ENCODE measurements at places on chromosomes 7 and 10.

GRCh38 chr10:119189811-119190282, 11.2 kb upstream of the PRDX3 start:
- DNase-seq = peak; percentile 42

GRCh38 chr7:135665042-135665441, 2.7 kb downstream of the STMP1 start:
- no peak for DNase-seq

DNA sequence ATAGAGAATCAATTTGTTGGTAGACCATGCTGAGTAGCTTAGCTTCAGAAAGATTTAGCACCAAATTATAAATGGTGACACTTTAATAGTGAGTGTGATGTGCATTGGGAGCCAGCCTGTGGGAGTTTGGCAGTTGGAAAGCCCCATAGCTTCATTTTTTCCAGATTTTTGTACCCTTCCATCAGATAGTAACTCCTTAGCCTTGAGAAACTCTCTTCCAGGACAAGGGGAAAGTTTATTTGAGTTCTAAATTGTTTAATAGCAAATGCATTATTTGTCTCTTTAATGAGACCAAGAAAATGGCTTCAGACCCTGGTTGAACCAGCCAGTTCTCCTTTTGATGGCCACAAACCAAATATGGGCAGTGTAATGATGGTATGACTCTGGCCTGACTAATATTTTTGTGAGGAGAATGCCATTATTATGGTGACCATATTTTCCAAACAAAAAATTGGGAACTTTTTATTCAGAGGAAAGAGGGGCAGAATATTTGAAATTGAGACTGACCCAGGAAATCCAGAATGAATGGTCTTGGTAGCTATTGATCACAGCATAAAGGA, 49.8 kb downstream of the PLCE1 start:
- DNase-seq = no peak

DNA sequence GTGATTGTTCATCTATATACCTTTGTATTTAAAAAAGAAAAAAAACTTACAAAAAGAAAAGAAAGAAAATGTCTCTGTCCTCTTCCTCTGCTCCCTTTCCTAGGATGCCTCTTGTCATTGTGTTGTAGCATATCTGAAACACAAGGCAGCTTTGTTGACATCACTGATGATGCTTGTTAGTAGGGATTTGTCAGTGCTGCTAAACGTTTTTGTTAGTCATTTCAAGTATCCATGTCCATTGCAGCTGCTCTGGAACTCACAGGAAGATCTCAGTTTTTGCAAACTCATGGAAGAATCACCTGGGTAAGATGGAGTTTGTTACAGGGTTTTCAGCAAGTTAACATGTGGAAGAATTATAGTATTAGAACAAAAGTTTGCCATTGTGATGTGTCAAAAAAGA, 123.6 kb downstream of the CCSER2 start:
- no peak for DNase-seq
